MG63 (cell line): ENCODE measurements at places on chromosomes 7 and 10. TPM values are rescaled to one million over a fixed set of nuclear protein-coding genes. Genes with fewer than 3 reads are reported as not detected.

Gene LIPJ
- total RNA-seq: not detected in 2 replicates

Gene CFAP69
- 0.44 and 1.8 TPM in 2 replicates for total RNA-seq

Gene GSTO2
- 0.62 and 1.8 TPM in 2 replicates for total RNA-seq

Gene ANKRD30A
- not detected in 2 replicates for total RNA-seq

Gene PDE1C
- total RNA-seq: 32.4 and 50.1 TPM in 2 replicates

Gene DGKI
- total RNA-seq: 0.12 and 0.43 TPM in 2 replicates

Gene NUTM2B
- 0.92 TPM in 1 of 2 replicates, not detected in the other for total RNA-seq

Gene PNLIPRP3
- not detected in 2 replicates for total RNA-seq

Gene COBL
- 0.03 TPM in 1 of 2 replicates, not detected in the other for total RNA-seq

Gene EMX2
- 0.33 TPM in 1 of 2 replicates, not detected in the other for total RNA-seq

Gene SPOCK2
- not detected in 2 replicates for total RNA-seq

Gene MNX1
- total RNA-seq: 0.32 TPM in 1 of 2 replicates, not detected in the other

Gene CRYGN
- total RNA-seq: not detected in 2 replicates

Gene SLC16A9
- total RNA-seq: 1.4 and 4.0 TPM in 2 replicates

Gene RHOBTB1
- total RNA-seq: 8.4 and 13.9 TPM in 2 replicates

Gene GPR158
- not detected in 2 replicates for total RNA-seq

Gene TAC1
- not detected in 2 replicates for total RNA-seq

Gene TDRD1
- not detected in 2 replicates for total RNA-seq

Gene FMC1
- 0.25 and 17.0 TPM in 2 replicates for total RNA-seq

Gene OGDHL
- total RNA-seq: 0.16 TPM in 1 of 2 replicates, not detected in the other

Gene TMEM273
- total RNA-seq: not detected in 2 replicates

Gene PBLD
- 2.5 and 3.4 TPM in 2 replicates for total RNA-seq

Gene MYH16
- not detected in 2 replicates for total RNA-seq

Gene RPA3
- 55.7 and 81.5 TPM in 2 replicates for total RNA-seq

Gene RAPGEF5
- total RNA-seq: 0.30 and 1.2 TPM in 2 replicates

Gene TBL2
- 68.6 and 79.0 TPM in 2 replicates for total RNA-seq

Gene FBXO24
- total RNA-seq: 1.0 and 1.2 TPM in 2 replicates

Gene VPS37D
- total RNA-seq: 1.4 and 2.6 TPM in 2 replicates

Gene HUS1
- 3.1 and 17.7 TPM in 2 replicates for total RNA-seq

Gene THNSL1
- total RNA-seq: 7.3 and 9.1 TPM in 2 replicates

Gene TMEM178B
- total RNA-seq: 0.10 TPM in 1 of 2 replicates, not detected in the other

Gene ITIH2
- total RNA-seq: not detected in 2 replicates

Gene EVX1
- not detected in 2 replicates for total RNA-seq

Gene OR9A2
- not detected in 2 replicates for total RNA-seq

Gene GALNT17
- total RNA-seq: 0.03 TPM in 1 of 2 replicates, not detected in the other

Gene MKI67
- total RNA-seq: 15.0 and 17.9 TPM in 2 replicates

Gene CPA2
- total RNA-seq: 1.0 and 1.6 TPM in 2 replicates

Gene SPDYE18
- not detected in 2 replicates for total RNA-seq

Gene HOXA6
- total RNA-seq: 0.82 and 5.1 TPM in 2 replicates

Gene AEBP1
- 36.8 and 45.8 TPM in 2 replicates for total RNA-seq

Gene KIF11
- total RNA-seq: 19.5 and 26.3 TPM in 2 replicates

Gene TLX1
- total RNA-seq: not detected in 2 replicates

Gene CFAP70
- 2.8 and 4.1 TPM in 2 replicates for total RNA-seq

Gene LIPN
- 0.10 TPM in 1 of 2 replicates, not detected in the other for total RNA-seq

Gene TLL2
- total RNA-seq: not detected in 2 replicates

Gene KCNH2
- 0.33 TPM in 1 of 2 replicates, not detected in the other for total RNA-seq

Gene DOCK1
- 22.0 and 30.8 TPM in 2 replicates for total RNA-seq

Gene PPIA
- total RNA-seq: 6,024 and 6,806 TPM in 2 replicates

Gene FAM24A
- total RNA-seq: not detected in 2 replicates

Gene ZNF32
- total RNA-seq: 70.6 and 72.7 TPM in 2 replicates

Gene TMEM60
- total RNA-seq: 6.0 TPM in 2 replicates

Gene SORCS1
- not detected in 2 replicates for total RNA-seq

Gene VWC2
- total RNA-seq: not detected in 2 replicates

Gene HTRA1
- 26.0 and 40.8 TPM in 2 replicates for total RNA-seq
